Breast epithelium (tissue), 4 donors: ENCODE measurements at places on chromosomes 2 and 18. TPM values are rescaled to one million over a fixed set of nuclear protein-coding genes. Genes with fewer than 3 reads are reported as not detected.

GRCh38 chr18:28136071-28136470 lies 40.9 kb downstream of the CDH2 start:
- DNase-seq = no peak

DNA sequence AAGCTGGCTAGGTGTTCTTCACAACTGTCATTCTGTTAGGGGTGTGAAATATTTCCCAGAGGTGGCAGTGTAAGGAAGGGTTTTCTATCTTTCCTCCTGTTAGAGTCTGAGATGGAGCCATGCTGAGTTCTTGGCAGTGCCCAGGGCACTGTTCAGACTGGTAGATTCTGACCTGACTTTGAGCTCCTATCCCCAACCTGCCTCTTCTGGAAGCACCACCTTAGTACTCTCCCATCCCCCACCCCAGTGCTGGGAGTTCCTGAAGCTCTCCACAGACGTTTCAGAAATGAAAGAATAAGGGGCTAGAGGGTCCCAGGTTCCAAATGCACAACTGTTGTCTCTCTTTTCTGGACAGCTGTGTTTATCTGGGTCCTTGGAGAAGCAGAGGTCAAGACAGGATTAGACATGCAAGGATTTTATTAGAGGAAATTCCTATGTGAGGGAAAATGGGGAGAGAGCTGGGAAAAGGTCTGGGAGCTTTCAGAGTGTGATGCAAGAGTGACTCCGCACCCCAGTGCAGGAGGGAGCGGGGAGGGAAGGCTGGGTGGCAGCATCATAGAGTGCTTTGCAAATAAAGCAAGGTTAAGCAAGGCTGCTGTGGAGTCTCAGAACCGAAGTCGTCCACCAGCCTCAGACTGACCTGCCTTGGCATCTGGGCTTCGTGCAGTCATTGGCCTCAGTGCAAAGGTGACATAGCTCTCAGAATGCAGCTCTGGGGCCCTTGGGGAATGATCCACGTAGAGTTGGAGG lies 75.5 kb downstream of the SLC4A3 start:
- DNase-seq = no peak

The RBKS gene
- 2.9 TPM for total RNA-seq

The CAPN14 gene
- 0.33 TPM for total RNA-seq

The BOLA3 gene
- 30.2 TPM for total RNA-seq

The TNFAIP6 gene
- total RNA-seq = 2.6 TPM

The SPP2 gene
- total RNA-seq = not detected

The CPO gene
- 0.66 TPM for total RNA-seq

The EFR3B gene
- 0.98 TPM for total RNA-seq

GRCh38 chr18:14748496-14748895 lies 524 bp downstream of the ANKRD30B start:
- no peak for DNase-seq

DNA sequence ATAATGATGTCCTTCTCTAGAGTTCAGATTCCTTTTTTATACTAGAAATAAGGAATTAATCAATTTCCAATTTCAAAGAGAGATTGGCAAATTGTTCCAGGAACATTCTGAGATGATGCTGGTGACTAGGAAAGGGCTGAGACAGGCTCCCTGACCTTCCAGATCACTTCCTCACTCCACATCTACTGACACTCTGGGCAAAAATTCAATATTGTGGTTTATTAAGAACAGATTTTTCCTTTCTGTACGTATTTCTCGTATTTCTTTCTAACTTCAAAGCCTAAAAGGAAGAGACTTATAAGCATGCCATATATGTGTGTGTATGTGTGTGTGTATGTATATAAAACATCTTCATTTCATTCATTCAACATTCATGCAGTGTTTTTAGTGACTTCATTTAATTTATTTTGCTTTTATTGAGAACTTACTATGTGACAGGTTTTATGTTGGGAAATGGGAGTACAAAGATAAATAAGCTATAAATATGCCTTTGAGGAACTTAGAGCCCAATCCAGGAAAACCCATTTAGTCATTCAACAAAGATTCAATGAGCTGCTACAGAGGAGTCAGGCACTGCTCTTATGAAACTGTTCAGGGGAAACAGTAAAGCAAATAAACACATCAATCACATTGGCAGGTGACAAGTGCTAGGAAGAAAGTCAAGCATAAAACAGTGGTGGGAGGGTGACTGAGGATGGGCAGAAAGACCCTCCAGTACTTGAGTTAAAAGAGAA lies 137.9 kb downstream of the RDH14 start:
- DNase-seq = no peak

DNA sequence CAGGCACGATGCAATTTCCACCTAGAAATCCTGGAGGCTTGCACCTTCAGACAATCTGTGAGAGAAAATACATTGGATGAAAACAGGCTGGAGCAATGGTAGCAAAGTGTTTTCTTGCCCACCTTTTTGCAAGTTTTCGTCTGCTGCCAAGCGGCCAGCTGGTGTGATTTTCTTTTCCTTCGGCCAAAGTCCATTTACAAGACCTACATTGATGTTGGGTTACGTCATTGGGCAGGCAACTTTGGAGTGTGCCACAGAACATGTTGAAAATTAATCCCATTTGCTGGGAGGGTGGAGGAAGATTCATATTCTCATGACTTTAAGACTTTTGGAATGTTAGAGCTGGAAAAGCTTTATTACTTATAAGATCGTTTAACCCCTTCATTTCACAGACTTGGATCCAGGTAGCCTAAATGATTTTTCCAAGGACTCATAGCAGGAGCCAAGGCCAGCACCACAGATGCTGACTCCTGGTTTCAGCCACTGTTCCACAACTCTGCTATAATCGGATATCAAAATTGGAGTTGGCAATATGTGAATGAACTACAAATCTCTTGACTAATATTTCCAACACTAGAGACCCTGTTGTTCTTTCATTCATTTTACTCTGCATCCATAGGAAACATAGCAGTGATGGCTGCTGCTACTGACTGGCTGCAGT lies 352.1 kb downstream of the RND3 start:
- no peak for DNase-seq

- DNase-seq = no peak
Measured at GRCh38 chr2:218569038-218569431, 396 bp downstream of the CNOT9 start.

DNA sequence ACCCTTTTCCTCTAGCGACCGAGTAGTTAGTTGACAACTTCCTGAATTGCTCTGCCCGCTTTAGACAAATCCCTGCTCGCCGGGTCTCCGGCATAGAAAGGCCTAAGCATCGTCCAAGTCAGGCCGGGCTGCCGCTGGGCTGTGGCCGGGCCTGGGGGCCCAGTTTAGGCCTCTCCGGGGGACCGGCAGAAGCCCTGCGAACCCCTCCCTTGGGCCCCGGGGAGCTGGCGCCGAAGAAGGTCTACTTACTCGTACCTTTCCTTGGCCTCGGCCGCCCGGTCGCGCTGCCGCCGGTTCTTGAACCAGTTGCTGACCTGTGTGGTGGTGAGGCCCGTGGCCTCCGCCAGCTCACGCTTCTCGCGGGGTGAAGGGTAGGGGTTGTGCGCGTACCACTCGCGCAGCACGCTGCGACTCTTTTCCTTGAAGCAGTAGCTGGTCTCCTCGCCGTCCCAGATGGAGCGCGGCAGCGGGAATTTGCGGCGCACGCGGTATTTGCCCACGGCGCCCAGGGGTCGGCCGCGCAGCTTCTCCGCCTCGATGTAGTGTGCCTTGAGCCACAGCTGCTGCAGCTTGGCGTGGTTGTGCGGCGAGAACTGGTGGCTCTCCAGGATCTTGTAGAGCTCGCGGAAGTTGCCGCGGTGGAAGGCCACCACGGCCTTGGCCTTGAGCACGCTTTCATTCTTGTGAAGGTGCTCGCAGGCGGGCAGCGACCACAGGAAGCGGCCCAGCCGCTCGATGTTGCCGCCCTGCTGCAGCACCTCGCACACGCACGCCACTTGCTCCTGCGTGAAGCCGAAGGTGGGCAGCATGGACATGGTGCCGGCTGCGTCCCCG lies 739 bp downstream of the SIX2 start:
- DNase-seq = no peak

- no peak for DNase-seq
Measured at GRCh38 chr18:11283479-11284161, 134.3 kb upstream of the PIEZO2 start.

DNA sequence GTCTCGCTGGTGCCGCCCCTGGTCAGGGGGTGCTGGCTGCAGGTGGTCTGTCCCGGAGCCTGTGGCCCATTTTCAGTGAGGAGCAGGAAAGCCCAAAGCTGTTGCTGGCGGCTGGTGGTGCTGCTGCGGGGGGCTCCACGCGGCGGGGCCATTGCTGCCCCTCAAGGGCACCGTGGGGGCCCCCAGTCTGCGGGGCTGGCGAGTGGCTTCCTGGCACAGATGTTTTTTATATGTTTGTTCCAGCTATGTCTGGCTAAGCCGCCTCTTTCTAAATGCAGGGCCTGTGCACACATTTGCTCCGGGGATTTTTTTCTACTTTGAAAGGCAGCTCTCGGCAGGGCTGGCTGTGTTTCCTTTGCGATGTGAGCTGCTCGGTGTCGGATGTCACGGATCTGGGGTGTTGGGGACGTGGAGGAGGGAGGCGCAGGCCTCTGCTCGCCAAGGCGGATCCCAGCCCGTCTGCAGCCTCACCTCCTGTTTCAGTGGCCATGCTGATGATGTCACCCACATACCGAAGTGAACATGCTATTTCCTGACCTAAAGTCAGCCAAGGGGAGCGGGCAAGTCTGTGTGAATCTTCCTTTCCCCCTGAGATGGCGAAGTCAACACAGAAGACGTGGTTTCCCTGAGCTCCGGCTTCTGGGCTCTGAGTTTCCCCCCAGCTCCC lies 112.0 kb upstream of the CTDP1 start:
- DNase-seq = no peak
